MM.1S (cell line): ENCODE measurements at places on chromosomes 5 and 9.
A peak's percentile ranks its signal among the peaks of the same experiment; 100 is the strongest.

DNA sequence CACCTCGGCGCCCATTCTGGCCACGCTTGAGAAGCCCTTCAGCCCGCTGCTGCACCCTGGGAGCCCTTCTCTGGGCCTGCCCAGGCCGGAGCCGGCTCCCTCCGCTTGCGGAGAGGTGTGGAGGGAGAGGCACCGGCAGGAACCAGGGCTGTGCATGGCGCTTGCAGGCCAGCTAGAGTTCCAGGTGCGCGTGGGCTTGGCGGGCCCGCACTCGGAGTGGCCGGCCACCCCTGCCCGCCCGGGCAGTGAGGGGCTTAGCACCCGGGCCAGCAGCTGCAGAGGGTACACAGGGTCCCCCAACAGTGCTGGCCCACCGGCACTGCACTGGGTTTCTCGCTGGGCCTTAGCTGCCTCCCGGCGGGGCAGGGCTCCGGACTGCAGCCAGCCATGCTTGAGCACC, 72.3 kb upstream of the SYK start:
- H3K36me3 ChIP-seq = no peaks in the 10 kb centered on the region
- no peaks in the 10 kb centered on the region for H3K27me3 ChIP-seq
- H3K4me3 ChIP-seq = no peak overlapping the region
- peaks cover 14% of the 10 kb centered on the region for H3K4me1 ChIP-seq
- DNase-seq = no peak
- no peak overlapping the region for H3K27ac ChIP-seq

DNA sequence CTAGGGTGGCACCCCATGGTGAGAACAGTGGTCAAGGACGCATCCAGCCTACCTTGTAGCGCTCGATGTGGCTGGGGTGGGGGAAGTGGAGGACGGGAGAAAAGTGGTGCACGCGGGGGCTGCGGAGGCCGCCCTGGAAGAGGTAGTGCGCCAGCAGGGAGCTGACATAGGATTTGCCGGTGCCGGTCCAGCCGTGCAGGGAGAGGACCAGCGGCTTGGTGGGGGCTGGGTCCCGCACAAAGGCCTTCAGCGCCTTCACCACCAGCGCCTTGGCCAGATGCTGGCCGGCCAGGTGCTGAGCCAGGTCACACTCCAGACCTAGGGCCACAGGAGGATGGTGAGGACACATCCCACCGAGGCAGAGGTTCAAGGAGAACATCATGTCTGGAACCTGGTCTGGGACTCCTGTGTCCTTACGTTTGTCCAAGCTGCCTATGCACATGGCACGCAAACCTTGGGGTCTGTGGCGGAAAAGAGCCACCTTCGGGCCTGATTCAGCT, 797 bp downstream of the TOR2A start:
- H3K36me3 ChIP-seq = no peaks in the 10 kb centered on the region
- no peaks in the 10 kb centered on the region for H3K27me3 ChIP-seq
- DNase-seq = no peak
- peaks cover 24% of the 10 kb centered on the region for H3K4me1 ChIP-seq
- H3K4me3 ChIP-seq = peak overlapping the region; percentile 58

GRCh38 chr5:172494630-172495505, 40.5 kb upstream of the SH3PXD2B start:
- H3K27me3 ChIP-seq = peaks cover 12% of the 10 kb centered on the region
- H3K4me1 ChIP-seq = no peaks in the 10 kb centered on the region
- no peak for DNase-seq
- H3K27ac ChIP-seq = no peak overlapping the region

DNA sequence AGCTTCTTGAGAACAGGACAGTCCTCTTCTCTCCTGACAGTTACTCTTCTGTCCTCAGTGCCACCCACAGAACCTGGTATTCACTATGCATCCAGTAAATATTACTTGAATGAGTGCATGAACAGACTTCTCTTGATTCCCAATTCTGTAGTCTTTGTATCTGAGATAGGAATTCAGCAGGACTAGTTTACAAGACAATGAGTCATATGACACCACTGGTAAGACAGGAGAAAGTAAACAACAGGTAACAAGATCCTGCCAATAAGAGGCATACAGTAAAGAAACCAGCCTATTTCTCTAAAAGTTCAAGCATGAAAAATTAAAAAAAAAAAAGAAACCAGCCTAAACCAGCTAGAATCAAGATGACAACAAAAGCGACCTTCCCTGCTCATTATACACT, 6.2 kb downstream of the ZNF883 start:
- no peak overlapping the region for H3K4me3 ChIP-seq
- no peaks in the 10 kb centered on the region for H3K27me3 ChIP-seq
